ENCODE measurements at places on chromosomes 4 and X.

GRCh38 chr4:7422151-7422897 is 12.4 kb downstream of the PSAPL1 start:
- DNase-seq, result no peak

- DNase-seq, result no peak
Measured at GRCh38 chr4:96642490-96642889, 802.6 kb downstream of the PDHA2 start.

DNA sequence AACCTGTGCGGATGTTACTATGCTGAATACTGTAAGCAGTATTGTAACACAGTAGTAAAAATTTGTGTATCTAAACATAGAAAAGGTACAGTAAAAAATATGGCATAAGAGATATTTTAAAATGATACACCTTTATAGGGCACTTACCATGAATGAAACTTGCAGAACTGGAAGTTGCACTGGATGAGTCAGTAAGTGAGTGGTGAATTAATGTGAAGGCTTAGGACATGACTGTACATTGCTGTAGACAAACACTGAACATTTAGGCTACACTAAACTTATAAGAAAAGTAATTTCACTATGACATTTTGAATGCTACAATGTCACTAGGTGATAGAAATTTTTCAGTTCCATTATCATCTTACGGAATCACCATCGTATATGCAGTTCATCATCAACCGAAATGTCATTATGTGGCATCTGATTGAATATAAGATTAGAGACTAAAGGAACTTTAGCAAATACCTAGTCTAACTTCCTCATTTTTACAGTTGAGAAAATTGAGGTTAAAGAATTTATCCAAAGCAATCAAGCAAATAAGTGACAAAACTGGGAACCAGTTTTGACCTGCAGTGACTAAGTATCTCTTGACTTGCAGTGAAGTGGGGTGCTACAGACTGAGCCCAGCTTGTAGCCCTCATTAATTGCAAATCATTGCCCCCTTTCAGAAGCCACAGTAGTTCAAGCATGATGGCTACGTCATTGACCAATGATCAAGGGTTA is 55.3 kb downstream of the EGF start:
- no peak for DNase-seq

- no peak for DNase-seq
Measured at GRCh38 chr4:20119141-20119540, 132.6 kb upstream of the SLIT2 start.

DNA sequence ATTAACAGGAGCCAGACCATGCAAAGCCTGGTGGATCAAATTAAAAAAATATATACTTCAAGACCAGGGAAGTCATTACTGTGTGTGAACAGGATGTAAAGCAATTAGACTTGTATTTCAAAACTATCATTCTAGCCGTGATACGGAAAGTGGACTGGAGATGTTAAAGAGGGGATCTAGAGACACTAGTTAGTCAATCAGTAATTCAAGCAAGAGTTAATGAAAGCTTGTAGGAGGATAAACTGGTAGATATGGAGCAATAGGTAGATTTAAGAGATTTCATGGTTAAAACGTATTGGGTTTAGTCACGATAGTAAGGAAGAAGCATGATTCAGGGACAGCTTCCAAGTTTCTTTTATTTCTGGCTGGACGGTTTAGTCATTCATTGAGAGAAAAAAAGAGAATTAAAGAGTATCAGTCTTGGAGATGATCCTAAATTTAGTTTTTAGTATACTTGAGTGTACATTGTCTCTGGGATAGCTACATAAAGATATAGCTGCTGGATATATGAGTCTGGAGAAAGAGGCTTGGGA is 3.9 kb downstream of the MAD2L1 start:
- DNase-seq, result no peak

- no peak for DNase-seq
Measured at GRCh38 chr4:106186201-106186600, 129.8 kb downstream of the TBCK start.

DNA sequence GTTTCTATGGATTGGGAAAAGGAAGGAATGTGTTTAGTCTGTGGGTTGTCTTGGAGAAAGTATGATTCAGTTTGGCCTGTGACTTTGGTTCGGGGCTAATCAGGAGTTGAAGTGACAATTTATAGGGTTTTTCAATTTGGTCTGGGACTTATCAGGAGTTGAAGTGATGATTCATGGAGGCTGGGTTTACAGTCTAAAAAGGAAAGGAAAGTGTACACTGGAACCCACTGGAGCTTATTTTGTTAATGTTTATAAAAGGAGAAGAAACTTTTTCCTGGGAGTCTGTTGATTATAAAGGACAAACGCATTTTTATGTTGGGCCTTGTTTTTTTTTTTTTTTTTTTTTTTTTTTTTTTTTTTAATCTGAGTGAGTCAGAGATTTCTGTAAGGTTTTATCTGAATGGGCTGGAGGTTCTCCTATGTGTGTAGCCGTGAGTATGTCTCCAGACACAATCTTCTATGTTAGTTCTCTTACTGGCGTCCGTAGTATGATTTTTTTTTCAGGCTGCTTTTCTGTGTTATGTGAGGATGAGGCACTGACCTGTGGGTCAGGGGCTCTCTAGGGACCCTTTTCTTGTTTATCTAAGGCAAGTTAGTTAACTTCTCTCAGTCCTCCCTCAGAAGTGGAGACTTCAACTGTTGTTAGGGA is 33.0 kb upstream of the RAB9B start:
- DNase-seq, result no peak

- no peak for DNase-seq
Measured at GRCh38 chrX:30990361-30990760, 81.5 kb downstream of the FTHL17 start.

DNA sequence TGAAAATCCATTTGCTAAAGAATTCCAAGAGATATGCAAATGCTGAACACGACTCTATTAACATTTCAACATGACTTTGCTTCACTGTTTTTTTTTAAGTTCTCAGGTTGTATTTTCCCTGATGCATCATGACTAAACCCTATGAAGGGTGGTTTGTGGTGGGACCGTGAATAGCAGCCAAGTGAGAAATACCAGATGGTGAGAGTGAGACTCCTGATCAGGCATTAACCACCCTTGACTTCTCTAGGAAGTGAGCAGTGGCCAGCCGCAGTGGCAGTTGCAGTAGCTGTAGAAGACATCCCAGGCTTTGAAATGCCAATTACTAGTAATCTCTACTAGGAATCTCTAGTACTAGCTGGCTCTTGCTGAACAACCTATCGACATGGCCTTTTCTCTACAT is 383.4 kb downstream of the FAM133A start:
- no peak for DNase-seq

DNA sequence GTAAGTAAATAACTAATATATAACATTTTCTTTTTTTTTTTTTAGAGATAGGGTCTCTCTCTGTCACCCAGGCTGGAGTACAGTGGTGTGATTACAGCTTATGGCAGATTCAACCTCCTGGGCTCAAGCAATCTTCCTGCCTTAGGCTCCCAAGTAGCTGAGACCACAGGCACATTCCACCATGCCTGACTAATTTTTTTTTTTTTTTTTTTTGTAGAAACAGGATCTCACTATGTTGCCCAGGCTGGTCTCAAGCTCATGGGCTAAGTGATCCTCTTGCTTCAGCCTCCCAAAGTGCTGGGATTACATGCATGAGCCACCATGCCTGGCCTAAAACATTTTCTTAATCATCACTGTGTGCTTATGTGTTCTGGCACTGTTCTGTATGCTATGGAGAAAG is 32.8 kb downstream of the MGARP start:
- no peak for DNase-seq

DNA sequence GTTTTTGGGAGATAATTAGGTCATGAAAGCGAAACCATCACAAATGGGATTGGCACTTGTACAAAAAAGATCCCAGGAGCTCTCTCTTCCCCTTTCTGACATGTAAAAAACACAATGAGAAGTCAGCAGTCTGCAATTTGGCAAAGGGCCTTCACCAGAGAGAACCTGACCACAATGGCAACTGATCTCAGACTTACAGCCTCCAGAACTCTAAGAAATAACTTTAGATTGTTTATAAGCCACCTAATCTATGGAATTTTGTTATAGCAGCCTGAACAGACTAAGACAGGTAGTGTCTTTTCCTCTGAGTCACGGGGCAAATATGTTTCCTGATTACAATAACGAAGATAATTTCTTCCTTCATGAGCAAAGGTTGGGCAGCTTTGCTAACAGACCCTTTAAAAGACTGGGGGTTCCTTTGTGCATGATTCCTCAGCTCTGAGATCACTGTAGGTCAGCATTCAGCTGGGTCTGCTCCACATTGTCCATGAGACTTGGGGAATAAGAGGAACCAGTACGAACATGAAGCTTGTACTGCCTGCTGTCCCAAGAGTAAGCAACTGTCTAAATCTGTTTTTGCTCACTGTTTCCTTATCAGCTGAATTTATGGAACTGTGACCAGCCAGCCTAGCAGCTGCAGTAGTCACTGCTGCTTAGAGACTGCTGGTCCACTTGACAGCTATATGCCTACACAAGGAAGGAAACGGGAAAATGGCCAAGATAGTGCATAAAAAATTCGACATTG is 191.6 kb downstream of the ANAPC10 start:
- DNase-seq, result no peak

- DNase-seq, result no peak
Measured at GRCh38 chr4:76252271-76252653, 741 bp downstream of the FAM47E start.

DNA sequence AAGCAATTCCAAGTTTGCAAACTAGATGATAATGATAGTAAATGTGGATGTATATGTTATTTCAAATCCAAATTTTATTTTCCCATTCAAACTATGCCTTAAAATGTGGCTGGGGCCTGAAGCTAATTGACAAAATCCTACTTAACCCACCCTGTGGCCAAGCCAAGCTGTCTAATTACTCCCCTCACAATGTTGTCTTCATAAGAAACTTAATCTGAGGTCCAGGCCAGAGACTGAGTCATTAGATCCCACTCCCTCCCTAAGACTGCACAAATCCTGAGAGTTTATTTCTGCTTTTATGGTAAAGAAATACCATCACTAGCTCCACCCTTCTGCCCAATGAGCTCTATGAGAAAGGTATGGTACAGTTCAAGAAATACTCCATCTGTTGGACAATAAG is 16.6 kb downstream of the SMPX start:
- DNase-seq, result no peak

DNA sequence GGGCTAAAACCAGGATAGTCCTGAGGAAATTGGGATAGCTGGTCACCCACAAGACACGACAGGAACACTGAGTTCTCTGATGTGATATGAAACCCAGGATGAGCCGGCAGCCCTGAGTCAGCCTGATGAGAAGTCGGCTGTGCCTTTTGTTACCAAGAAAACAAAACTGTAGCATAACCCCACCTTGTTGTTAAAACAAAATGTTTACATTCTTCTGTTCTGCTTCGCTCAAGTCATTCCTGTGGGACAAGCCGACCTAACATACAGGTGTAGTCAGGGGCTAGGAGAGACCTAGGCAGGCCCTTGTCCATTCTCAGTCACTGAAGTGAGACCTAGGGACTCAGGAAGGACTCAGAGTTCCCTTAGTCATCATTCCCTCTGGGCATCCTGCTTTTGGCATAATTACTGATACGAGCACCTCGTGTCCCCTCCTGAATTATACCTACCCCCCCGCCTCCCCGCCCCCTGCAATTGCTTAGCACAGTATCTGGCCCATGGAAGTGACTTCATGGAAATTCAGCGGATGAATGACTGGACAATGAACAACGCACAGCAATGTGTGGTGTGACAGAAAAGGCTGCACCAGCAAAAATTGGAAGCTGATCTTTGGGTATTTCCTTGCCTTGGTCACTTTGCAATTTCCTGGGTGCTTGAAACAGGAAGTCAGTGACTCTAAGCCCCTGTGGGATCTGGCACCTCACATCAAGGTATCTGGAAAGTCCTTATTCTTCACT is 31.9 kb upstream of the TLR2 start:
- no peak for DNase-seq

DNA sequence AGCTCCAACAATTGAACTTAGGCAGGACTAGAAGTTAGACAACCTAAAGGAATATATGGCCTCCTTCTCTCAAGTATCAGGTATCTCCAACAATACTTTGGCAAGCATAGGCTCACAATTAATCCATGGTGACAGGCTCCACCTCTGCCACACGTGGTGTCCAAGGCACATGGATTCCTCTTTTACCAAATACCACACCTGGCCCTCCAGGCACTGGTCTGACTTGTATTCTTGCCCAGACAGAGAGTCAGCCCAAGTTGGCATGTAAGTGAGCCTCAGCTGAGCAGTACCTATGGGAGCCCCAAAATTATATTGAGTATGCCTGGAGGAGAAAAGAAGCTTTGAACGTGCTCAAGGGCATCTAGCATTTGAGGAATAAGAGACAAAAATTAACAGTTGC is 19.6 kb downstream of the SRPX2 start:
- DNase-seq, result no peak

DNA sequence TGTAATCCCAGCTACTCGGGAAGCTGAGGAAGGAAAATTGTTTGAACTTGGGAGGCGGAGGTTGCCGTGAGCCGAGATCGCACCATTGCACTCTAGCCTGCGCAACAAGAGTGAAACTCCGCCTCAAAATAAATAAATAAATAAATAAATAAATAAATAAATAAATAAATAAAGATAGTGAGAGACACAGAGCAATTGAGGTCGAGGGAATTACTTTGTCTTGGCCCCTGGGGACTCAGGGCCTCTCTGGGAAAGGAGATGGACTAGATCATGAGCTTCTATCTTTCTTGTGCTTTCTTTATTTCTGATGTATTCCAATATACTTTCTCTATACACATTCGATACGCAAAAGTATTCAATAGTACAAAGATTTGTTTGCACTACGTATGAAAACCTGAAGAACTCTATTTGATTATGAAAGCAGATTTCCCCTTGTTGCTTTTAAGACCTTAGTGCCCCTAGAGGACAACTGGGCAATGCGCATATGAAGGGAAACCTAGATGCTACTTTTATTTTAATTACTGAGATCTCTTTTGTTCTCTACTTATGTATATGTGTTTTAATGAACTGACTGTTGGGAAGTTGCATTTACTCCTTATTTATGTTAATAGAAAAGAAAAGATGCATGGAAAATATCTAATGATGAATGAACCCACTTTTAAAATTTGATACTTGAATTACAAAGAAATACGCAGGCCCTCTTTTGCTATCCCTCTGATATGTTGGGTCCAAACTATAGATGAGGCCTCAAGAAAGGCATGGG is 12.8 kb upstream of the ELOVL6 start:
- no peak for DNase-seq

DNA sequence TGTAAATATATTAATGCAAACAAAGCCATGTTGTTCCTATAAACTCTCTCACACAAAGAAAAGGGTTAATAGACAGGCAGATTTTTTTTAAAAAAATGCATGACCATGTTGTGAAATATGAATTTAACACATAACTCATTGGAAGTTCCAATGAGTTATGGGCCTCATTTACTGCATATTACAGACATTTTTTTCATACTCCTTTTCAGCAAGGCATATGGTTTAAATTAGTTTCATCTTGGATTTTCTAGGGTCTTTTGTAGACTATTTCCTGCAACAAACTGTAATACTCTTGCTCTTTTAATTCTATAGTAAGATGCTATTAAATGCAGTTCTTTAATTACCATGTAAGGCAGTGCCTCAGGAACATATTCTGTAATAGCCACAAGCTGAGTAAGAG is 323.1 kb downstream of the GBA3 start:
- DNase-seq, result no peak

Data from NCI-H1930 (cell line).